ENCODE measurements at places on chromosomes 12 and 14.

DNA sequence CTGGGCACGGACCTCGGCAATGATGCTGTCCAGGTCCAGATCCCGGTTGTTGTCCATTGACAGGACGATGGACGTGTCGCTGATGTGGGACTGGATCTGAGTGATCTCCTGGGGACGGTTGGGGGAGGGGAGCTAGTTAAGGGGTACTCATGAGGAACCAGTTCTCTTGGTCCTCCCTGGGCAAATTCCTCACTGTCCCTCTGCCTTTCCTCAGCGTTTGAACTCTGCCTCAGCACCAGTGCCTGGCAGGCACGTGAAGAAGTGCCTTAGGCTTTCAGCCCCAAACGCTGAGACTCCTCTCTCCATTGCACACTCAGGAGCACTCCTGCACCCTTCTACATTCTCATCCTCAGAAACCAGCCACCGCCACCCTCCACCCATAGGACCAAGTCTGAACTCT is 9.7 kb downstream of the KRT72 start:
- DNase-seq, result no peak

- DNase-seq, result no peak
These were observed 77.4 kb downstream of the BBS10 start for GRCh38 chr12:76270657-76271358.

DNA sequence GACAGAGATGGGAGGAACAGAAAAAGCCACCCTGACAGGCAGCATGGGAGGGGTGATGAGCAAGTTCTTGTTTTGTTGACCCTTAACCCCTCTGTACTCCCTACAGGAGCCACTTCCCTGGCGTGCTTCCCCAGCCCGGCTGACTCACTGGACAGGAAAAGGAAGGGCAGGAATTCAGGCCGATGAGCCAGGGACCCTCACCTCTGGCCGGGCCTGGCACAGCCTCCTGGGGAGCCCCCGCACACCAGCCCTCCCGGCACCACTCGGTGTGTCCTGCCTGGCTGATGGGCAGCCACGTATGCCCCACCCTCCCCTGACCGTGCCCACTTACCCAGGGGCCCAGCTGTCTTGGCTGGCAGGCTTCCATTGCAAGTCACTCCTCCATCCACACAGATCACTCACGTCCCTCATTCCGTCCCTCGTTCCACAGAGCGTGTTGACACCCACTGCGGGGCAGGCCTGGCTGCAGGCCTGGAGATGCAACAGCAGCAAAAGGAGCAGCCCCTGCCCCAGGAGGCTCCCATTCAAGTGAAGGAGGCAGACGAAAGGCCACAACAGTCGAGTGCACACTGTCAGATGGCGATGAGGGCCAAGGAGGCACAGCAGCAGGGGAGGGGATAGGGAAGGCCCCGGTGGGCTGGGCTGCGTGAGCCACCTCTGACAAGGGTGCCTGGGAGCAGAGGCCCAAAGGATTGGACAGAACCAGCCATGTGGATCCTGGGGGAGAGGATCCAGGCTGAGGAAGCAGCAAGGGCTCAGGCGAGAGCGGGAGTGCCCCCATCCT is 19.7 kb upstream of the CD9 start:
- DNase-seq, result no peak

DNA sequence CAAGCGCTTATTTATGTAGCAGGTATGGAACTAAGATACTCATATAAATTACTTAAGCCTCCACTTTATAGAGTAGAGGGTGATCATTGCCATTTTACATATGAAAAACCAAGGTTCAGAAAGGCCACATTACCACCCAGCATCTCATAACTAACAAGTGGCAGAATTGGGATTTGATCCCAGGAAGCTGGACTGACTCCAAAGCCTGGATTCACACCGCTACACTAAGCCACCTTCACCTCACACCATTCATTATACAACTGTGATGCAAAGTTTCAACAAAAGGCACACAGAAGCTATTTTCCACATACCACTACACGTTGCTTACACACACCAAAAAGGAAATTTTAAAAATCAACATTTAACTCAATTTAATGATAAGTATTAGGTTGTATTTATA is 370.6 kb downstream of the FUT8 start:
- DNase-seq, result no peak

DNA sequence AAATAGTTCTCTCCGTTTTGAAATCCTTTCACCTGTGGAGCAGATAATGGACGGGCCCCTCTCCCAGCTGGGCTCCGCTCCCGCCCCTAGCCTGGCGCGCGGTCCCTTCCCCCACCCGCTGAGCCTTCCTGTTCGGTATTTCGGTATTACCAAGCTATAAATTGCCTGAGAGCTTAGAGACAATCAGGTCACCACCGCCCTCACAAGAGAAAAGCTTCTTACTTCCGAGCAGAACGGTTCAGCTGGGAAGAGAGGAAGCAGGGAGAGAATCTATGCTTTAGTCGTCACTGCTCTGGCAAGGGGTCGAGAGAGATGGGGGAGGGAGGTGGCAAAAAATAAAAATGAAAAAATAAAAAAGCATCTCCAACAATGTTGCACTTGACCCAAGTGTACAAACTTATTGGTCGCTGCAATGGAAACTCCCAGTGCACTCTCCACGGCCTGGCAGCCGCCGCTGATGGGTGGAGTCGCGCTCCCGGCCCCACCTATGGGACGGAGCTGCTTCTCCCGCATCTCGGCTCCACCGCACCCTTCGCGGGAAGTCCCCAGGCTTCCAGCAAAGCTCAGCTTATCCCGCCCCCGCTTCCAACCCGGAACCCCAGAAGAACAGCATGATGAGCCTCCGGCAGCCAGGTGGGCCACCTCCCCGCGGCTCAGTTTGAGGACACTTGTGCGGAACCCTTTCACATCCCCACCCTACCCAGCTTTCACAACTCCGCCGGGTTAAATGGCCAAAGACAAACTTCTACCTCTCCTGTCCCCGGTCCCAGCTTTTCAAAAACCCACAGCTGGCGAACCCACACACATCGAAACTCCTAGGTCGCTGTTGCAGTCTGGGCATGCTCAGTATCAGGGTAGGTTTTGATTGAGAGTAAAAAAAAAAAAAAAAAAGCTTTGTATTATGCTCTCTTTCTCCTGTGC is 832 bp upstream of the SYT1 start:
- peak; percentile 19 for DNase-seq

GRCh38 chr12:64186789-64187188 is 35.3 kb downstream of the KICS2 start:
- no peak for DNase-seq

GRCh38 chr12:85405262-85405661 is 125.2 kb downstream of the ALX1 start:
- no peak for DNase-seq

GRCh38 chr14:63867933-63868921 is 15.4 kb downstream of the SYNE2 start:
- no peak for DNase-seq

- DNase-seq, result peak; percentile 73
These were observed 95.5 kb upstream of the ETV6 start for GRCh38 chr12:11553871-11554533.

DNA sequence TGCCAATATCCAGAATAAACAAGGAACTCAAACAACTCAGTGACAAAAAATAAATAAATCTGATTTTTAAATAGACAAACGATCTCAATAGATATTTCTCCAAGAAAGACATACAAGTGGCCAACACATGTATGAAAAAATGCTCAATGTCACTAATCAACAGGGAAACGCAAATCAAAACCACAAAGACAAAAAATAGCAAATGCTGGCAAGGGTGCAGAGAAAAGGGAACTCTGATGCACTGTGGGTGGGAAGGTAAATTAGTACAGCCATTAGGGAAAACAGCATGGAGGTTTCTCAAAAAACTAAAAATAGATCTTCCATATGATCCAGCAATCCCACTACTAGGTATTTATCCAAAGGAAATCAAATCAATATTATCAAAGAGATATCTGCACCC is 3.5 kb upstream of the EIF5 start:
- DNase-seq, result no peak

DNA sequence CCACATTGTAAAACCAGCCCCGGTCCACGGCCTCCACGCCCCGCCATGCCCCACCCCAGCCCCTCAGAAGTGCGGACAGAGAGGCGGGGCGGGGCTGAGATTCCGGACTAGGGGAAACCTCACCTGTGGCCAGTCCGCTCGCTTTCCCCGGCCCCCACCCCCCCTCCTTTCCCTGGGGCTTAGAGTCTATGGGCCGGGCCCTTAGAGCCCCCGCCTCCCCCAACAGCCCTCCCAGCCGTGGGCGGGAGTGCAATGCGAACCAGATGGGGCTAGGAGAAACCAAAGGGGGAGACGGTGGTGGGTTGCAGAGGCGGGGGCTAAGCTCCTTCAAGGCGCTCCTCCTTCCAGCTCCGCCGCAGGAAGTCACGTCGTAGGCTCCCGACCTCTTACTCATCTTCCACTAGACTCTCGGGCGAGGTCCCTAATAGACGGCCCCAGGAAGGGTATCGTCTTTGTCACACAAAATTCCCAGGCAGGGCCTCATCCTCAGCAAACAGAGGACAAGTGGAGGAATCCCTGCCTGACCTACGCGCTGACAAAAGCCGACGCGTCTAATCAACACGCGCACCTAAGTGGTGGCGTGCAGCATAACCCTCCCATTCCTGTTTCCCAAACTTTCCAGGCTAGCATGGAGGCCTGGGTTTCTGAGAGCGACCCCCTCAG is 1.1 kb upstream of the NAB2 start:
- peak; percentile 79 for DNase-seq

DNA sequence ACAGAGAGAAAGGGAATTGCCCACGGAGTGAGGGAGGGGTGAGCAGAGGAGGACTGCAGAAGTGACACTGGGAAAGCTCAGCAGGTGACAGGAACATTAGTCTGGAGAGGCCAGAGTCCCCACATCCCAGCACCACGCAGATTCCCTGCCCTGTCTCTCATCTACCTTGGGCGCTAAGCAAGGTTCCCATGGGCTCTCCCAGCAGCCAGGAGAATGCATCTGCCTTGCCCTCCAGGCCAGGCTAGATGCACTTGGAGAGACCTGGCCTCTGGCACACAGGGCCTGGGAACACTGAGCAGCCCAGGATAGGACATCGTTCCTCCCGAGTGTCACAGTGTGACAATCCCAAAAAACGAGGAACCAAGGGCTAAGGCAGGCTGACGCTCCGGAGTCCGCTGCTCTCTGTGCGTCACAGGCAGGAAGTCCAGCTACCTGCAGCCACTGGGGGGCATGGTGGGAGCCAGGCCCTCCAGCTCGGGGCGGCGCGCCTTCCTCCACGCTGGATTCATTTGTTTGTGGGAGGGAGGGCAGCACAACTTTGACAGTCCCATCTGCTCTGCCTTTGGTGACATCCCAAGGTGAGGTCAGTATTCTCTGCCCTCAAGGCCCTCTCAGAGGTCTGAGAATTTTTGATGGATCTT is 5.4 kb upstream of the NGB start:
- DNase-seq, result no peak

DNA sequence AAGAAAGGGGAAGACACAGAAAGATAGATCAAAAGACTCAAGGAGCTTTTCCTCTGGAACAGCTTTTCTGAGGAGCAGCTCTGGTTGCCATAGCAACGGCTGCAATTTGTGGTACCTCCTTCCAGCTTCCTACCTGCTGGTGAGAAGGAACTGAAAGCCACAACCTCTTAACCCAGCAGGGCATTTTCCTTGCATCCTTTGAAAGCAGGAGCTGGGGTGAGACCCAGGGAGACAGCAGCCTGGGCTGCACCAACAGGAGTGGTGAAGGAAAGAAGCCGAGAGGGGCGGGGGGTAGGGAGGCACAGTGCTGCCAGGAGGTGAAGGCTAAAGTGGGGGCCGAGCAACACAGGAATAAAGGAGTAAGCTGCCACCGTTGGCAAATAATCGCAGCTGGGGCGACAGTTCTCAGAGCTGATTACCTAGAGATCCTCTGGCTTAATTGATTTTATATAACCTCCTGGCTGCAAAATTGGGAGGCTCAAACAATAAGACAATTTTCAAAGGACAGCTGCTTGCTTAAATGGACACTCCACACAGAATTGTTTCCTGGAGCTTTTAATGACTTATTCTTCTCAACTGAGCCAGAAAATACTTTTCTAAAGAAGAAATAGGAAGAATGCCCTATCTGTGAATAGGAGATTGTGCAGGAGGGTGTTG is 129.4 kb downstream of the RPAP3 start:
- no peak for DNase-seq

- DNase-seq, result no peak
These were observed 40.6 kb downstream of the ACTN1 start for GRCh38 chr14:68938271-68939150.

DNA sequence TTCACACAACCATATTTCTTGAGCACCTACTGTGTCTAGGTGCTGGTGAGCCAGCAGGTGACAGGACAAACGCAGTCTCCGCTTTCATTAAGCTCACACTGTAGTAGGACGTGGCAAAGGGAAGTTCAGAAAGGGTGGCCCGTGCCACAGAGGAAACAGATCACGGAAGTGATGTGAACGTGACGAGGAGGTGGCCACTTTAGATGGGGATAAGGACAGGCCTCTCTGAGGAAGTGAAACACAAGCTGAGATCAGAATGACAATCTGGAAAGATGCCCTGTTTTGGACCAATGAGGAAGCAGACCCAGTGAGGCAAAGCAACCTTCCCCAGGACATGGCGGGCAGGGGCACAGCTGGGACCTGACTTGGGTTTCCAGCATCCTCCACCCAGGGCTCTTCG is 127.4 kb upstream of the PRMT8 start:
- no peak for DNase-seq

GRCh38 chr14:52220924-52221811 is 46.3 kb upstream of the PTGDR start:
- no peak for DNase-seq

All from GM12864 (cell line).